ENCODE measurements at places on chromosomes 7 and 10.
A peak's percentile ranks its signal among the peaks of the same experiment; 100 is the strongest.

DNA sequence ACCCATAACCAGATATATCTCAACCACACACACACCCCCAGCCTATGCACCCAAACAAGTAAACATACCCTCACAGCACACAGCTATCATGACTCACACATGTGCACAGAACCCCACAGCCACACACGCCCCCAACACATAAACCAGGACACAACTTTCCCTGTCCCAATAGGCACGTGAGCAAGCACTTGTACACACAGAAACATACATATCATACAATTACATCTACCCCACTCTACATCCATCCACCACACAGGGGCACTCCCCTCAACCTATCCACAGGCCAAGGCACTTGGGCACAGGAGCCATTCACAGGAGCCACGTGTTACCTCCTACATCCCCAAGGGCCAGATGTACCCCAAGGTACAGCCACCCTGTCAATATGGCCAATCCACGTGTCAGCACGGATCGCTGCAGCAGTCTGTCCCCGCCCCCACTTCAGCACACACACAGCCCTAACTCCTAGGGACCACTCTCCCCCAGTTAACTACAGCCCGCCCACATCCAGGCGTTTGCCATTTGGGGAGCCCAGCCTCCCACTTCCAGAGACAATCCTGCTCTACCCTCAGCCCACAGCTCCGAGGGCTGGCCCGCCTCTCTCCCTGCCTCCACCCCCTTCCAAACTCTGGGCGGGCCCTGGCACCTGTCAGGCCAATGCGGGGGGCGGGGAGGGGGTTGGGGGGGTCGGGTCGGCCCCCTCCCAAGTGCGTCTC is 163.5 kb downstream of the SH3PXD2A start:
- peak; percentile 46 for DNase-seq

DNA sequence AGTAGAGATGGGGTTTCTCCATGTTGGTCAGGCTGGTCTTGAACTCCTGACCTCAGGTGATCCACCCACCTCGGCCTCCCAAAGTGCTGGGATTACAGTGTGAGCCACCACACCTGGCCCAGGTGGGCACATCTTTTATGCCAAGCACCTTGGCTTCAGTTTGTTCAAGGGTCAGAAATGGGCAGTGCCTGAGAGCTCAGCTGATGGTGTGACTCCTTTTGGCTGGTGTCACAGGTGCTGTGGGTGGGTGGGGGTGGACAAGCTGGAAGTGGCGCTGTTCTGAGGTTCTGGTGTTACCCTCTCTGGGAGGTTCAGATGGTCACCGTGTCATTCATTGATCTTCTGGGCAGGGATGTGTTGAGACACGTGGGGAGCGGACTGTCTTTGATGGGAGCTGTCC is 11.5 kb downstream of the ADCY1 start:
- no peak for DNase-seq

DNA sequence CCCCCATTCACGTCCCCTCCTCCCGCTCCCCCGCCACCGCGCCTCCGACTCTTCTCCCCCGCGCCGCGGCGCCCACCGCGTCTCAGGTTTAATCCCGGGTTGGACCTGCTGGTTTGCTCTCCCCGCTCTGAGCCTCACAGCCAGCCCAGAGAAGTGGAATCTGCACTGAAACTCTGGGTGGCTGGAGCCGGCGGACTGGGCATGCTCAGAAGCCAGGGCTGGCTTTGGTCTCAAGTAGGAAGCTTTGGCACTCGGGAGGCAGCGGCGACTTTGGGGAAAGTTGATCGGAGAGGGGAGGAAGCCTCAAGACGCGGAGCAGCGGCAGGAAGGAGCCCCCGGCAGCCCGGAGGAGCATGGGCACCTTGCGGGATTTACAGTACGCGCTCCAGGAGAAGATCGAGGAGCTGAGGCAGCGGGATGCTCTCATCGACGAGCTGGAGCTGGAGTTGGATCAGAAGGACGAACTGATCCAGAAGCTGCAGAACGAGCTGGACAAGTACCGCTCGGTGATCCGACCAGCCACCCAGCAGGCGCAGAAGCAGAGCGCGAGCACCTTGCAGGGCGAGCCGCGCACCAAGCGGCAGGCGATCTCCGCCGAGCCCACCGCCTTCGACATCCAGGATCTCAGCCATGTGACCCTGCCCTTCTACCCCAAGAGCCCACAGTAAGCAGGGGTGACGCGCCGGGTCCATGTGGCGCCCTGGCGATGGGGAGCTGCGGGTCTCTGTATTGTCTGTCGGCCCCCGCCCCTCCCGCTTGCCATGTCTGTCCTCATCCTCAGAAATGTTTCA is at the start of gene PRKG1:
Gene PRKG1 (plus strand): TSS at position 250 of the 791 bp plus-strand sequence.
- DNase-seq, result no peak

DNA sequence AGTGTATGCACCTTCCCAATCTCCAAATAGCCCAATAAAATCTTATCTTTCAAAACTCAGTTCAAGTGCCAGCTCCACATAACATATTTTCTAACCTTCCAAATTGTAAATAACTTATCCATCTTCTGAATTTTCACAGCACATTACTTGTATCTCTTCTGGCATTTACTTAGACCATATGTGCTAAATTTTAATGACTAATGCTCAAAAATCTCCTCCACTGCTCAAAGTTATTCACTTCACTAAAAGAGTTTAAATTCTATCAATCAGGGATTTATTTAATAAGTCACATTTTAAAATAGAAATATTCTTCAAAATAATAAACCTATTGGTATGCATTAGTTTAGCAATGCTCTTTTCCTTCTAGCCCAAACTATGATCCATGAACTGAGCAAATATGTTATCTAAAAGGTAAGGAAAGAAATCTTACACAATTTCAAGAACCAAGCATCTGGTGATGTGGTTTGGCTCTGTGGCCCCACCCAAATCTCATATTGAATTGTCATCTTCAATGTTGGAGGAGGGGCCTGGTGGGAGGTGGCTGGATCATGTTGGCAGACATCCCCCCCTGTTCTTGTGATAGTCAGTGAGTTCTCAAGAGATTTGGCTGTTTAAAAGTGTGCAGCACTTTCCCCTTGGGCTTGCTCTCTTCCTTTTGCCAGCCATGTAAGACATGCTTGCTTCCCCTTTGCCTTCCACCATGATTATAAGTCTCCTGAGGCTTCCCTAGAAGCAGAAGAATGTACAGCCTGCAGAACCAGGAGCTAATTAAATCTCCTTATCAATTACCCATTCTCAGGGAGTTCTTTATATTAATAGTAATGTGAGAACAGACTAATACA is 28.1 kb upstream of the GPR22 start:
- DNase-seq, result no peak

DNA sequence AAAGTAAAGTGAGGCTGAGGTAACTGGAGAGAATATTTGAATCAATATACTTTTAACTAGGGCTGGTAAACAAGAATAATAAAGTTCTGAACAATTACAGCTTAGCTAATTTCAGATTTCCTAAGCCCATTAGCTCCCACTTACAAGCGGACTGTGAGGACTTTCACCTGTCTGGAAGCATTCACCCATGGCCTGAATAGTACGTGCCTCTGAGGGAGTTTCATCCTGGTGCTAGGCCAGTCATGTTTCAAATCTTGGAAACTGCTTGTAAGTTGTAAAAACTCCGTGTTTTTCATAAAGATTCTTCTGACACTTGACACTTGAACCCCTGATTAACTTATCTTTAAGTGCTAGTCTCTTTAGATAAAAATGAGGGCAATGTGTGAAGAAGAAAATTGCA is 975.2 kb upstream of the GHITM start:
- no peak for DNase-seq

GRCh38 chr10:57905010-57905409 is 362.7 kb downstream of the IPMK start:
- DNase-seq, result no peak

- no peak for DNase-seq
Measured at GRCh38 chr10:33046792-33047191, 88.8 kb upstream of the ITGB1 start.

DNA sequence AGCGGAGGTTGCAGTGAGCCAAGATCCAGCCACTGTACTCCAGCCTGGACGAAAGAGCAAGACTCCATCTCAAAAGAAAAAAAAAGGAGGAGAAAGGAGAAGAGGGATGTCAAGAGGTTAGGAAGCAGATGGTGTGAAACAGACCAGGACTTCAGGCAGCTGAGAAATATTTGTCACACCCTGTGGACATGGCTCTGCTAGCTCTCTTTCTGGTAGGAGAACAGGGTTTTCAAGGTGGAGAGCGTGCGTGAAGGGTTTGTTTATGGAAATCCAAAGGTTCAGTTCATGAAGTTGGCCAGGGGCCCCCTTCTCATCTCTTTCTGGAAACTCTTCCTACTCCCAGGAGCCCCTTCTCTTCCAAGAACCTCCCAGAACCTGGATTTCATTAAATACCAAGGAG is 110.8 kb upstream of the GALNT17 start:
- no peak for DNase-seq

GRCh38 chr7:156979711-156980110 is 30.2 kb downstream of the NOM1 start:
- DNase-seq, result no peak

DNA sequence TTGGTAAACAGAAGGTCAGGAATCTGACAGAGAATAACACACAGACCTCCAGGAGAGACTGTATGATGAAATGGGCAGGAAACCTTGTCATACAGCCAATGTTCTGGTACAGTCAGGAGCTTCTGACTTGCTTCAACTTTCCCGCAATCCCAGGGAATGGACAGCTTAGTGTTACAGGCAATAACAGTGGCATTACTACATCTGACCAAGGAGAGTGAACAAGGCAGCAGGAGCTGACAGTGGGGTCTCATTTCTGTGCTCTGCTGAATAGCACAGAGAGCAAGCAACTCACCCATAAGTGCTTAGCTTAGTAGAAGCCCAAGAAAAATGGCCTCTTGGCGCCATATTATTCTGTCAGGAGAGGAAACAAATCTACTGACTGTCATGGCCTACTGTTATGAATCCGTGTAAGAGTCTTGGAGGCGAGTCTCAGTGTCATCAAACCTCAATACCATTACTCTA is 186.2 kb upstream of the MTPN start:
- no peak for DNase-seq

DNA sequence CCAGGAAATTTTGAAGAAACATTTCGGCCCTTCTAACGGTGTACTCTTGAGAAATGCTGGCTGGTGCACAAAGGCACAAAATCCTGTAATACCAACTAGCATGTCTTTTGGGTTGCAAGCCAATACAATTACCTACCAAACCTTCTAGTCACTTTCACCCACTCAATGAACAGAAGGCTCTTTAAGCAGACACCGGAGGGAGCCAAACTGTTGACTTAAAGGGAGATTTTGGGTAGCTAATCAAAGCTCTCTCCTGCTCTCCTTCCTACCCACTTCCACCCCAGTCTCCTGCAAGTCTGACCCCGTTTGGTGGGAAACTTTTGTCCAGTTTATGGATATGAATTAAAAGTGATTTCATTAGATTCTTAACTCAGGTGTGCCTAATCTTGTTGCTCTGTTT is 24.0 kb downstream of the GRM3 start:
- DNase-seq, result no peak

- no peak for DNase-seq
Measured at GRCh38 chr10:113619401-113619800, 44.4 kb downstream of the NRAP start.

- no peak for DNase-seq
Measured at GRCh38 chr10:113720386-113720785, 31.1 kb upstream of the PLEKHS1 start.

GRCh38 chr7:4479367-4480039 is 202.6 kb upstream of the FOXK1 start:
- DNase-seq, result no peak

- DNase-seq, result no peak
Measured at GRCh38 chr10:79260811-79261740, 86.2 kb upstream of the PPIF start.

GRCh38 chr7:77426052-77426404 is 9.9 kb upstream of the GSAP start:
- no peak for DNase-seq

GRCh38 chr10:50585921-50586739 is 37.6 kb downstream of the SGMS1 start:
- DNase-seq, result no peak

DNA sequence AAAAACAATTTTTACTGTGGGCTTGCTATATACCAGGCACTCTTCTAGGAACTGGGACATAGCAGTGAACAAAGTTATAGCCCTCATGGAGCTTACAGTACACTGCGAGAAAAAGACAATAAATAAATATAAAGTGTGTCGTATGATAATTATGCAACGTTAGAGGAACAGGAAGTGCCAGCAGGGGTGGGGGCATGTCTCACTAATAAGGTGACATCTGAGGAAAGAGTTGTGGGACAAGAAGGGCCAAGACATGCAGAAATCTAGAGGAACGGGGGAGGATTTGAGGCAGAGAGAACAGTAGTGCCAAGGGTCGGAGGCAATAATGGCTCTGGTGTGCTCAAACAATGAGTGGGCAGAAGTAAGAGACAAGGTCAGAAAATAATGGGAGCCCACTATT is 52.8 kb downstream of the LMBR1 start:
- no peak for DNase-seq

DNA sequence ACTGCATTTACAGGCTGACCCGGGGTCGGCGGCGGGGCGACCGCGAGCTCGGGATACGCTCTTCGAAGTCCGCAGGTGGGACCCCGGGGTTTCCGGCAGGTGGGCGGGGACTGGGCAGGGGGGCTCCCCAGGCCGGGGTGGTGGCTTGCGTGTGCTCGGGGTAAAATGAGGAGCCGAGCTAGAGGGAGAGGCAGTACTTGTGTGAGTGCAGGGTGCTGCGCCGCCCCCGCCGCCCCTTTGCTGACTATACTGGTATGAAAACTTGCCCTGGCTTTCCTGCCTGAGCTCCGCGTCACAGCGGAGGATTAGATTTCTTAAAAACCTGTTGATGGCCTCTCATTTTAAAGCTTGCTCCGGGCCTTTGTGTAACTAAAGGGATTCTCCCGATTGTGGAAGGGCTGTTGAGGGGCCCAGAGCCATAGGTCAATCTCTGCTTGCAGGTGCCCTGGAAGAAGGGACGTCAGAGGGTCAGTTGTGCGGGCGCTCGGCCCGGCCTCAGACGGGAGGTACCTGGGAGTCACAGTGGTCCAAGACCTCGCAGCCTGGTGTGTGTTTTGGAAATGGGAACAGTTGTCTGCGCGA is 488 bp downstream of the ARMC10 start:
- DNase-seq, result peak; percentile 76

GRCh38 chr7:92415225-92415624 is 32.1 kb upstream of the GATAD1 start:
- DNase-seq, result no peak

- DNase-seq, result no peak
Measured at GRCh38 chr10:75475460-75476182, 44.2 kb downstream of the LRMDA start.

All from CD4-positive, alpha-beta T cell treated with Interleukin-17A for 4 hours (primary cell).